ENCODE measurements at places on chromosomes 5 and 9.

DNA sequence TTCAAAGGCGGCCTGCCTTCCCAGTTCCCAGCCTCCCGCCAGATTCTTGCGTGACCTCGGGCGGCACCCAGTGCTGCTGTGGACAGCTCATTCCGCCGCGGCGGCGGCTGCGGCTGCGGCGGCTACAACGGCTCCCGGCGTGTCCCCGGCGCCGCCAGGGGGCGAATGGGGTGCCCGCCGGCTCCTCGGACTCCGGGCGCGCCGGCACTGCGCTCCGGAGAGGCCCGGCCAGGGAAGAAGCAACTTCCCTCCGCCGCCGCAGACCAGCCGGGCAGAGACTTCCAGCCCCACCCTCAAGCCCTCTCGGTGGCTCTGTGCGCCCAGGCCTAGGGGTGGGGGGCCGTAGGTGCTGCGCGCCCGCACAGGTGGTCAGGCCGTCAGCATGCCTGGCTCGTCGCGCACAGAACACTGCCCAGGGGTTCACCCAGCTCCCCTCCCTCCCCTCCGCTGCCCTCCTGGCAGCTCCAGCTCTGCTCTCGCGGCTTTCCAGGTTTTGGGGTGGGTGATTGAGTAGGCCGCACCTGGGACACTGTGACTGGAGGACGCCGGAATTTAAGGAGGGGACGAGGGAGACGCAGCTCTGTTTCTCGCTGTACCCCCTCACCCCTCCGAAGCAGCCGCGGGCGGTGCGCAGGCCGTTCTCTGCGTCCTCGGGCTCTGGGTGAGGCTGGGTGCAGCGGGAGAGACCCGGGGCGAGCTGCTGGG, 20.2 kb downstream of the IGIP start:
- peak; percentile 80 for DNase-seq

DNA sequence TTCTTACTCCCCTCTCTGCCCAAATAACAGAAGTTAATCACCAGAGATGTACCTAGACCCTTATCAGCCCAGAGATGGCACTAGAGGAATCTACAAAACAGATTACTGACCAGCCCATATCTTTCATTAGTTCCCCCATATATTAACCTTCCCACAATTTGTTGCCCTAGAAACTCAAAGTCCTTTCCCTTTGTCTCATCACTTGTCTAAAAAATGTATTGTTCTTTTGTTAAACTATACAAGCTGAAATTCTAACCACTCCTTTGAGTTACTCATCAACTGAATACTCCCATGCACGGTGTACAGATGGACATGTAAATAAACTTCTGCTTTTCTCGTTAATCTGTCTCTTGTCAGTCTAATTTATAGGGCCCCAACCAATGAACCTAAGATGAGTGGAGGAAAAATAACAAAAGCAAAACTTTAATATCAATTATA, 130.9 kb downstream of the CCDC192 start:
- no peak for DNase-seq

DNA sequence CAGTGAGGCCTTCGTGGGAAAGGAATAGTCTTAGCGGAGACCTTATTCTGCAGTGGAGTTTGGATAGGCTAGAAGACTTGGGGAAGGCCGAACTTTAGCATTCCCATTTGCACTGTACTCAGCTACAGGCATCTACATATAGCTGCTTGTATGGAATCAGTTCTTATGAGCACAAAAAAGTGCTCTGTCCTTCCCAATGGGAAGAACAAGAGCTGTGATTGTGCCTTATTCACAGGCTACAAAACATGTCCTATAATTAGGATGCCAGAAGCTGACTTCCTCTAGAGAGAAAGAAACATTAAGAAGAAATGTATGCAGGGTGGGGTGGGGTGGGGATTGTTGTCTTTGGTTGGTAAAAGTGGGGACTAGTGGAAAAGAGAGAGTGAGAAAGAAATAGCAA, 154.7 kb downstream of the ATP10B start:
- DNase-seq, result no peak

DNA sequence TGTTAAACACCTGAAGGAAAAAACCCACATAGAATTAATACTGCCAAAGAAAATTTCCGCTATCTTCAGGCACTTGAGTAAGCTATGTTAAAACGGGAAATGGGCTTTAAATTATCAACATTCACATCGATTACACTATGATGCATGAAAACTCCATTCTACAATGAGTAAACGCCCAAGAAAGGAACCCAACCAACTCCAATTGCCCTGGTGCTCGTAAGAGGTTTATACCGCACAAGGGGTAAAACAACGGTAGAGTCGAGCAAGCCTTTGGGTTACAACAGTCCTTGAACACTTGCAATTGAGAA, 1.0 kb downstream of the AGTPBP1 start:
- DNase-seq, result no peak

- no peak for DNase-seq
These were observed 1166.5 kb upstream of the CDH18 start for GRCh38 chr5:21154526-21154925.

DNA sequence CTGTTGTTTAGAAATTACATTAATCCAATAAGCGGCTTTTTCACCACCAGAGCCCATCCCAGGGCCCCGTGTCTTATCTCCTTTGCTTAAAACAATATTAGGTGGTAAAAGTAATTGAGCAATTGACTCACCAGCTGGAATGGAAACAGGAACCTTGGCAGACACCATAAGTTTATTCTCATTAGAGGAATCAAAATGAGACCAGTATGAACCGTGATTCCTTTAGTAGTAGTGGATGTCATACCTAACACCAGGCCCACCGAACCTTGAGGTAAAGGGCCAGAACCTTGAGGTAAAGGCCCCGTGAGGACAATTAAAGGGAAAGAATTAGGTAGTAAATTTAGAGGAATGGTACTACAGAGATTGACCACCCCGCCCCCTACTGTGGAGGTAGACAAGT, 16.5 kb downstream of the HSDL2 start:
- no peak for DNase-seq

DNA sequence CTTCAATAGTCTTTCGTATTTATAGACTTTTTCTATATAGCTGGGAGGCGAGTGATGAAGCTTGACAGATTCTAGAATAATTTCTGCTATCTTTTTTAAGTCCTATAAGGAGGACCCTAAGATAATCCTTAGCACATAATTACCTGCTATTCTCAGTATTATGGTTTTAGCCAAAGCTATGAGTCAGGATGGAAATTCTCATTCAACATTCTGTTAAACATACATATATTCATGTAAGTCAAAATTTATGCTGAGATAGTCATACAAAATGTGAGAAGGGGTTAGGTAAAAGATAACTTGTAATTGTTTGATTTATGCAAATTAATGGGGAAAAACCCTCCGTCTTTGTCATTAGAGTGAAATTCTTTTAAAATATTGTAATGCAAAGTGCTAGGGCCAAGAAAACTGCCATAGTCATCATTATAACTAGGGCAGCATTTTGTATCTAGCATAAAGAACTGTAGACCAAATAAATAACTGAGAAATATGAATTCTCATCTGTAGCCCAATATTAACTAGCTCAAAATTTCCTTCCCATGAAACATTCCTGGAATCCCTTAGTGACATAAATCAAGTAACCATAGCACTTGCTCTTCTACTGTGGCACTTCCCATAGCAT, 118.5 kb downstream of the MRPS30 start:
- DNase-seq, result no peak

- no peak for DNase-seq
These were observed 2.3 kb upstream of the PTGES start for GRCh38 chr9:129755151-129755550.

GRCh38 chr5:57940236-57940635, 457.6 kb upstream of the ACTBL2 start:
- no peak for DNase-seq

DNA sequence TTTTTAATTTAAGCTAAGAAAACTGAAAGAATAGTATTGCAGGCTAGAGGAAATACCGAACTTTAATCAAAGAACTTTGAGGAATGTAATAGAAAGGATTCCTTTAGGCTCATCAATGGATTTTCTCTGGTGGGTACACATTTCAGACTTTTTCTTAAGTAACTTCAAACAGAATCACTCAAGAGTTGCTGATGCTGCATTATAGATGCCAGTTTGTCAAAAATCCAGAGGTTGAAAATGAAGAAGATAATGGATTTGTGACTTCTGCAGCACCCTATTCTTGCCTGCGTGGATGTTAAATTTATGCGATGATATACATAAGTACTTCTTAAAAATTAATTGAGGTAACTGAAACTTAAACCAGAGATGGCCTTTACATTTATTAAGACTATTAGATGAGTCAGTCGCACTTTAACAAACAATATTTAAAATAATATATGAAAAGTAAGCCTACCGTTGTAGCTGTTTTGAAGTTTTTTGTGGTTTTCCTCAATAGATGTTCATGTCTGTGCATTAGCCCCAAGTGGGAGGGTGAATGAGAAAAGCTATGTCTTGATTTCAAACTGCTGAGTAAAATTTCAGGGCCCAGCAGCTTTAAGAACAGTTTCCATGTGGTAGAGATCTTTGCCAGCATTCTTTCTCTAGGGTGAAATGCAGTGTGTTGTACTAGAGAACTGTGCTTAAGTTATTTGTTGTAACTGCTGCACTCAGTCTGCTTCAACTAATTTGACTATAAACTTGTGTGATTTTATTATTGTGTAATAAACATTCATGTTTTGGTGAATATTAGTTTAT, at the start of gene OGN:
Gene OGN, minus strand, starts transcription at position 537 of the 795 bp plus-strand sequence. CDS start 1,171 bp downstream, outside the sequence.
- no peak for DNase-seq

DNA sequence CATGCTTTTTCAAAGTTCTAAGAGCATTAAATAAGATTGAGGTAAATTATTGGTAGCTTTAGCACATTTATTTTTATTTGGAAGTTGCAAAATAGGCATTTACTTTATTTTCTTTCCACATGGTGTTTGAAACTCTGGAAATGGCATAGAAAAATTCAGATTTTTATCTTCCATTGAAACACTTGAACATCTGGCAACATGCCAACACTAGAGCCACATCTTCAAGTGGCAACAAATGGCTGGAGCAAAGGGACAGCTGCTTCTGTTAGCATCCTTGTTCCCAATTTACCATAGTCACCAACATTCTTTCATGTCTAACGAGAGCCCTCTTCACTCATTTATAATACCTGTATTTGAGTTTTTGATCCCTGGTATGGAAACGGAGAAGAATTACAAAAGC, 539.9 kb downstream of the ZNF608 start:
- peak; percentile 2 for DNase-seq

DNA sequence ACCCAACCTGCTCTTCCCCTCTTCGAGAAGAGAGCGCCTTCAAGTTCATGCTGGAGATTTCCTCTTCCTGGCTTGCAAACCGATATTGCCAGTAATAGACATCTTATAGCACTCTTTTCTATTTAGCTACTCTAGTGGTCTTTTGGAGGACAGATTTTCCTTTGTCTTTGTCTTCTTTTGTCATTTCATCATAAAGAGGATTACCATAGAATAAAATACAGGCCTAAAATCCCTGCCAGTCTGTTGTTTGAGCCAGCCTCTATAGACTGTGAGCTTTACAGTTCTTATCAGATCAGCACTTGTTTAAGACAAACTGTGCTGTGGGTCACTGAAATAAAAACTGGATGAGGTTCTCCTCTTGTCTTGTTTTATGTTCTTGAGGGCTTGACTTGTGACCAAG, 802.8 kb downstream of the NR2F1-AS1 start:
- no peak for DNase-seq

- DNase-seq, result no peak
These were observed 86.3 kb upstream of the SLC12A2 start for GRCh38 chr5:127997201-127997704.

DNA sequence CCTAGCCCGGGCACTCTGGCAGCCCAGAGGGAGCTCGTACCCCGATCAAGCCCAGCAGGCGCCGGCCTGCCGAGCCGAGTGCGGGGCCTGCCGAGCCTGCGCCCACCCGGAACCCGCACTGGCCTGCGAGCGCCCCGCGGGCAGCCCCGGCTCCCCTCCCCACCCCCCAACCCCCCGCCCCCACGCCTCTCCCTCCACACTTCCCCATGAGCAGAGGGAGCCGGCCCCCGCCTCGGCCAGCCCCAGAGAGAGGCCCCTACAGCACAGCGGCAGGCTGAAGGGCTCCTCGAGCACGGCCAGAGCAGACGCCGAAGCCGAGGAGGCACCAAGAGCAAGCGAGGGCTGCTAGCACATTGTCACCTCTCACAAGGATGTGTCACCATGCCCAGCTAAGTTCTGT, 36.2 kb upstream of the CCDC180 start:
- peak; percentile 38 for DNase-seq

DNA sequence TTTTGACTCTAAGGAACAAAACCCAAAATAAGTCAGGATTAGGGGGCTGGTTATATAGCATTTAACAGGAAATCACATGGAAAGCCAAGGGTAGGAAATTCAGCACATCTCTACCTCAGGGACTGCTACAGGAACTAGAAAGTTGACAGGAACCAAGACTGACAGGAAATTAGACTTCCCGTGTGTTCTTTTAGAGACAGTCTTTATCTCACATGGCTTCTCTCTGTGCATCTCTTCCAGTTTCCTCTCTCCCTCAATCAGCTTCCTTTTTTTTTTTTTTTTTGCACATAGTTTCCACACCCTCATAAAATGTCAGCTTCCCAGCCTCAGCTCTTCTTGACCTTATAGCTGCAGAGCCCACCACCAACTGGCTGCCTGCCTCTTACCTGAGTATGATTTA, 4.8 kb downstream of the RECK start:
- no peak for DNase-seq

DNA sequence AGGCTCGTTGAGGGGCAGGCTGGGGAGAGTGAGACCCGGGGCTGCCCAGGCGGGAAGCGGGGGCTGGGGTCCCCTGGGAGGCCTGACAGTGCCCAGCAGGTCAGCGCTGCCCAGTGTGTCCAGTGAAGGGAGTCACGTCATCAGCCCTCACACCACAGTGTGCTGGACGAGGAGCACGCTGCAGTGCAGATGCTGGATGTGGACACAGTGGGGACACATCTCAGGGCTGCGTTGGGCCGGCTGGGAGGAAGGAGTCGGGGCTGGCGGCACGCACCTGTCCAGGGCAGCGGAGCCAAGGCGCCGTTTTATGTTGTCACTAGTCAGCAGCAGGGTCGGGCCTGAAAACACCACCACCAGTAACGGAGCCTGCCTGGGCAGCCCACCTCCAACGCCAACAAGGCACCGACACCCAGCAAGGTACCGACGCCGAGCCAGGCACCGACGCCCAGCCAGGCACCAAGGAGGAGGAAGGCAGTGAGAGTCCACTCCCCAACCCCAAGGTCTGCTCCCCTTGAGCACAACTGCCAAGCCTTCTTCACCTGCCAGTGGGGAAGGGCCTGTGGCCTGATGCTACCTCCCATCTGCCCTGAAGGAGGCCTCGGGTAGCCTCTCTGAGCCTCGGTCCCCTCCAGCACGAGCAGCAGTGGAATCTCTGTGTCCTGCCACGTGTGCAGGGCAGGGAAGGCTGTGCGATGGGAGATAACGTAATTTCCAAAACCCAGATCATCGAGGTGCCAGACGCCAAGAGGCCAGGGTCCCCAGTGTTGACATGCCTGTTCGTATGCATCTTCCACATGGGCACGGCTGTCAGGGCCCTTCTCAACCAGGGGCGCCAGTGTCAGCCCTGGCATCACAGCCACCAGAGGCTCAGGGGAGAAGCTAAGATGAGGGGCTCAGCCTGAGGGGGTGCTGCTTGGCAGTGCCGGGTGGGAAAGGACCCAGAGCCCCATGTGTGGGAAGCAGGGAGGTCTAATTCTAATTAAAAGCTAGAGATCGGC, 21.9 kb upstream of the NSMF start:
- DNase-seq, result no peak

- DNase-seq, result no peak
These were observed 167.4 kb downstream of the ICE1 start for GRCh38 chr5:5589857-5590256.

GRCh38 chr5:22678886-22679285, 174.3 kb downstream of the CDH12 start:
- DNase-seq, result no peak

GRCh38 chr9:134381671-134382516, 55.6 kb downstream of the RXRA start:
- peak; percentile 69 for DNase-seq
